Karpas-422 (cell line): ENCODE measurements at places on chromosomes 2 and 18. TPM values are rescaled to one million over a fixed set of nuclear protein-coding genes. Genes with fewer than 3 reads are reported as not detected.

Gene HAUS1
- 30.9 and 46.3 TPM in 2 replicates for total RNA-seq

Gene CREG2
- not detected in 2 replicates for total RNA-seq

Gene MAIP1
- 10.8 and 26.9 TPM in 2 replicates for total RNA-seq

Gene CFAP65
- total RNA-seq: 0.11 TPM in 1 of 2 replicates, not detected in the other

Gene MAB21L4
- not detected in 2 replicates for total RNA-seq

Gene ACVR2A
- total RNA-seq: 1.8 and 2.6 TPM in 2 replicates

Gene PROKR1
- total RNA-seq: not detected in 2 replicates

Gene PLGLB2
- 3.2 and 11.1 TPM in 2 replicates for total RNA-seq

Gene LHCGR
- total RNA-seq: not detected in 2 replicates

Gene FSIP2
- not detected in 2 replicates for total RNA-seq

Gene ATG16L1
- 18.2 and 20.2 TPM in 2 replicates for total RNA-seq

Gene OBSL1
- not detected in 2 replicates for total RNA-seq

Gene ZNF638
- 232 and 317 TPM in 2 replicates for total RNA-seq

Gene CHRNA1
- not detected in 2 replicates for total RNA-seq

Gene FAM228A
- 0.25 TPM in 1 of 2 replicates, not detected in the other for total RNA-seq

Gene PTMA
- total RNA-seq: 1,532 and 1,657 TPM in 2 replicates

Gene FRZB
- total RNA-seq: not detected in 2 replicates

Gene ANO7
- total RNA-seq: 0.14 and 0.19 TPM in 2 replicates

Gene SMAD7
- total RNA-seq: 1.3 and 2.1 TPM in 2 replicates

Gene RBM44
- 0.07 and 1.2 TPM in 2 replicates for total RNA-seq

Gene LIMS1
- 9.7 and 14.1 TPM in 2 replicates for total RNA-seq

Gene ALPP
- total RNA-seq: not detected in 2 replicates

Gene GCC2
- total RNA-seq: 18.8 and 22.0 TPM in 2 replicates

Gene TRABD2A
- total RNA-seq: 0.04 and 2.4 TPM in 2 replicates

Gene ZNG1B
- total RNA-seq: 41.8 and 58.4 TPM in 2 replicates

Gene KIF5C
- total RNA-seq: 8.3 and 11.3 TPM in 2 replicates

Gene CRYGC
- total RNA-seq: not detected in 2 replicates

Gene CAVIN2
- total RNA-seq: 2.7 and 3.1 TPM in 2 replicates

Gene SERPINB7
- 2.8 TPM in 1 of 2 replicates, not detected in the other for total RNA-seq

Gene RPRD1A
- total RNA-seq: 85.5 and 102 TPM in 2 replicates

Gene RPRM
- total RNA-seq: not detected in 2 replicates

Gene SOWAHC
- total RNA-seq: not detected in 2 replicates

Gene ASAP2
- not detected in 2 replicates for total RNA-seq

Gene EVX2
- total RNA-seq: not detected in 2 replicates

Gene FBXO11
- total RNA-seq: 63.5 and 104 TPM in 2 replicates

Gene SLC23A3
- 2.7 and 3.5 TPM in 2 replicates for total RNA-seq

Gene MATN3
- not detected in 2 replicates for total RNA-seq

Gene MRPL33
- 54.9 and 112 TPM in 2 replicates for total RNA-seq

Gene FZD7
- 9.2 and 10.2 TPM in 2 replicates for total RNA-seq

Gene ITPRIPL1
- 12.4 and 21.2 TPM in 2 replicates for total RNA-seq

Gene KCNS3
- total RNA-seq: 1.5 and 2.5 TPM in 2 replicates

Gene NHEJ1
- total RNA-seq: 10.4 and 21.5 TPM in 2 replicates

Gene SLC9A4
- not detected in 2 replicates for total RNA-seq

Gene PLB1
- total RNA-seq: 0.11 TPM in 1 of 2 replicates, not detected in the other

Gene GPR39
- total RNA-seq: 0.34 TPM in 1 of 2 replicates, not detected in the other

Gene SPEG
- not detected in 2 replicates for total RNA-seq

Gene ARHGEF4
- total RNA-seq: not detected in 2 replicates

Gene CD8B2
- total RNA-seq: not detected in 2 replicates

Gene SPATA3
- not detected in 2 replicates for total RNA-seq

Gene OXER1
- not detected in 2 replicates for total RNA-seq
